ENCODE measurements at places on chromosomes 12 and 14.

DNA sequence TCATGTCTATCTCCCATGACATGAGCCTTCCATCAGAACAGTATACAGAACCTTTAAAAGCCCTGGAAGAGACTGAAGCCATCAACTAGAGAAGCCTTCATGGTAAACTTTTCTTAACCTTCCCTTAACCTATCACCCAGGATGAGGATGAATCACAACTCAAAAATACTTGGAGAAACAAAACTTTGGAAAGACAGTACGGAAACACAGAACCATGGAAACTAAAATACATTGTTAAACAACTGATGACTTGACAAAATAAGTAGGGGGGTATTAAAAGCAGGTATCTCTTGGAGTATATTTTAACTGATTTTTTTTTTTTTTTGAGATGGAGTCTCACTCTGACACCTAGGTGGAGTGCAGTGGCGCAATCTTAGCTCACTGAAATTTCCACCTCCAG is 8.7 kb downstream of the TM7SF3 start:
- no peak for DNase-seq

GRCh38 chr12:54025499-54026405 is 2.5 kb upstream of the HOXC6 start:
- no peak for DNase-seq

GRCh38 chr12:21644516-21644915 is 13.1 kb downstream of the LDHB start:
- DNase-seq = no peak

- DNase-seq = no peak
These were observed 4.4 kb upstream of the NPAS3 start for GRCh38 chr14:32934073-32934880.

DNA sequence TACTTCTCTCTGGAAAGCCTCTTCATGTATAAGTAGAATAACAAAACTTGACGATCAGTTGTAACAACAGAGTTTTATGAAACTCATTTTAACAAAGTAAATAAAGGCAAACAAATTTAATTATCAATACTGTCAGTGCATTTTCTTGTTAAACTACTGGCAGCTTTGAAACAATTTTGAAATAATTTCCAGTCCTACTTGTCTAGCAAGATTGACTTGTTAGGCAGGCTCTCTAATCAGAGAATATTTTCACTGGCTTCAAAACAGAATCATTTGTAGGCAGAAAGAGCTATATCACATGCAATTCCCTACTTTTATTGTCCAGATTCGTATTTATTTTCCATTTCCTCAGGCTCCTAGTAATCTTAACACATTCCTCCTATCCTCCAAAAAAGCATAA is 45.9 kb upstream of the SLC6A13 start:
- DNase-seq = no peak

GRCh38 chr14:101470266-101470665 is 91.0 kb upstream of the DIO3 start:
- no peak for DNase-seq

DNA sequence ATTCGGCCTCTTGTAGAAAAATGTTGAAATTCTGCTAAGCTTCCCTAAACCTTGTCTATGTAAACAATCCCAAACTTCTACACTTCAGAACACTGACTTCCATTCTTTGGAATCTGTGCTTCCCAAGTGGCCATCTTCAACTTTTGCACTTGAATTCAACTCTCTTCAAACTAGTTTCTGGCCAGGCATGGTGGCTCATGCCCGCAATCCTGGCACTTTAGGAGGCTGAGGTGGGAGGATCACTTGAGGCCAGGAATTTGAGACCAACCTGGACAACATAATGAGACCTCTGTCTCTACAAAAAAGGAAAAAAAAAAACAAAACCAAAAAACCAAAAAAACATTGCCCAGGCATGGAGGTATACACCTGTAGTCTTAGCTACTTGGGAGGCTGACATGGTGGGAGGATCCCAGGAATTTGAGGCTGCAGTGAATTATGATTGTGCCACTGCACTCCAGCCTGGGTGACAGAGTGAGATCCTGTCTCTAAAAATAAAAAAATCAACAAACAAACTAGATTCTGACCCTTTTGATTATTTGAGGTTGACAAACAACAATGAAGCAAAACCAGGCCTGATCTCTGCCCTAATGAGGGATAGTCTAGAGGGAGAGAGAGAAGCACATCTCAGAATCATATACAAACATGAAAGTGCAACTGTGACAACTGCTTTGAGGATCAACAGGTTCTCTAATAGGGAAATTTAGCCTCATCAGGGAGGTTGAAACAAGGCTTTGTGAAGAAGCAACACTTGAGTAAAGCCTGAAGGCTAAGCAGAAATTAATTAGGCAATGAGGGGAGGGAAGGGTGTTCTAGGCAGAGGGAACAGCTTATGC is 11.6 kb upstream of the C12orf75 start:
- DNase-seq = no peak
